ENCODE measurements at places on chromosomes 7 and 10.

DNA sequence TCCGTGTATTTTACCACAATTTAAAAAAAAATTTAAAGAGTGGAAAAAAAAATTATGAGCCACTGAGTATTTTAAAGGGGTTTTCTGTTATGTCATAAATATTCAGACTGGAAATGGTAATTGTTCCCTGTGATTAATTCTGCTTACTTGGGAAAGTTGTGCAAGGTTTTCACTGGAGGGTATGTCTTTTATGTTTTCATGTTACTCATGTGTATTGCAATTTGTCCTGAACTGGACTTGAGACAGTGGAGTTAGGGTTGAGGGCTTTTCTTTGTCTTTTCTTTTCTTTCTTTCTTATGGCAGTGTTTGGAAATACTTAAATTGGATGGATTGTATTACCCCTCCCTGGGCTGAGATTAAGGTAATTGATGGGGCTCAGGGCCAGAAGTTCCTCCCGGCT, 257.7 kb downstream of the BAMBI start:
- DNase-seq, result no peak

DNA sequence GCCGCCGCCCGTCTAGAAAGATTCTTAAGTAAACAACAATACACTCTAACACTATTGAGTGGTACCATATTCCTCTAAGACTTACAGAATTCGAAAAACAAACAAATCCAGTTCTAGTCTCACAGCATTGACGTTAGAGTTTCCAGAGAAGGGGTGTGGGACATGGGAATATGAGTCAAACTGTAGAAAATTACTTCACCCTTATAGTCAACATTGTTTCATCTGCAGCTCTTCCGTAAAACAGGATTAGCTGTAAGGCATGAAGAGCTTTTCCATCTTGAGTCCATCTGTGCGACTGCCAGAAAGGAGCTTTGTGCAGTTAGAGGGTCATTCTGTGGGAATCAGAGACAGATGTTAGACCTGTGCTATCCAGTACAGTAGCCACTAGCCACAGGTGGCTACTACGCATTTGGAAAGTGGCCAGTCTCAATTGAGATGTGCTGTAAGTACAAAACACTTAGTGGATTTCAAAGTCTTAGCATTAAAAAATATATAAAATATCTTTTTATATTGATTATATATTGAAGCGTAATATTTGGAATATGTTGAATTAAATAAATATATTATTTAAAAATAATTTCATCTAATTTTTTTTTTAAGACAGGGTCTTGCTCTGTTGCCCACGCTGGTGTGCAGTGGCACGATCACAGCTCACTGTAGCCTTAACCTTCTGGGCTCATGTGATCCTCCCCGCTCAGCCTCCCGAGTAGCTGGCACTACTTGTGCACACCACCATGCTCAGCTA, 79.8 kb upstream of the MPP7 start:
- no peak for DNase-seq

- DNase-seq, result no peak
Observed at GRCh38 chr10:132143162-132143561, 43.6 kb upstream of the DPYSL4 start.

DNA sequence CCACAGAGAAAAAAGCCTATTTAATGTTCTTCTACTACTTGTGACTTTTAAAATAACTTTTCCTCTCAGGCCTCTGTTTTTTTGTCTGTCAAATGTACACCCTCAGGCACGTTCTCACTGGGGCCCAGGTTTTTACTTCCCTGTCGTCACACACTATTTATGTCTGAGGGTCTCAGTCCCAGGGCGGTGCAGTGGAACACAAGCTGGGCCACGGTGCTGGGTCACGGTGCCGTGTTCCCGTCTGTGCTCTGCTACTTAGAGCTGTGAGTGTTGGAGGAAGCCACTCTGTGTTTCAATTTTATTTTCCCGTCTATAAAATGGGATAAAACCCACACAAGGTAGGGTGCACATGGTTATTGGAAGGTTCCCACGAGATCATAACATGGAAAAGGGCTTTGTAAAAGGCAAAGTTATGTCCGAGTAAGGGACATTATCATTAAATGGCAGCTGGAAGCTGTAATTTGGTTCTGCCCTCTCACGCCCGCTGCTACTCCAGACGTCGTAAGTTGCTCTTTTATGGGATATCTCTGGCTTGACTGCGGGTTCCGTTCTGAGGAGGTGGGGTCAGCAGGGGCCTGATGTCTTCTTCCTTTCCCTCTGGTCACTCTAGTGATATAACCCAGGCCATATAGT, 25.2 kb downstream of the ZNF775 start:
- no peak for DNase-seq

GRCh38 chr7:50119815-50120637, 27.0 kb upstream of the ZPBP start:
- DNase-seq, result no peak

Data from substantia nigra (tissue), 51 donors.